Smooth muscle cell of bladder (primary cell): ENCODE measurements at places on chromosomes 12 and 14. TPM values are rescaled to one million over a fixed set of nuclear protein-coding genes. Genes with fewer than 3 reads are reported as not detected.

RBP5 gene
- total RNA-seq, result not detected in 2 replicates

ENO2 gene
- 11.7 and 44.1 TPM in 2 replicates for total RNA-seq

CARMIL3 gene
- total RNA-seq, result under 0.01 TPM in 2 replicates

CLEC2D gene
- total RNA-seq, result 1.4 and 1.8 TPM in 2 replicates

BHLHE41 gene
- 0.43 and 2.5 TPM in 2 replicates for total RNA-seq

STAC3 gene
- total RNA-seq, result 0.14 and 0.37 TPM in 2 replicates

SMCO2 gene
- total RNA-seq, result 0.14 TPM in 1 of 2 replicates, not detected in the other
